ENCODE measurements at places on chromosomes 16 and 17.

- DNase-seq: no peak
Measured at GRCh38 chr16:49708491-49708890, 147.4 kb downstream of the ZNF423 start.

GRCh38 chr17:79048826-79049755 is 25.1 kb downstream of the C1QTNF1 start:
- DNase-seq: no peak

GRCh38 chr16:47578573-47578972 is 117.4 kb downstream of the PHKB start:
- no peak for DNase-seq

DNA sequence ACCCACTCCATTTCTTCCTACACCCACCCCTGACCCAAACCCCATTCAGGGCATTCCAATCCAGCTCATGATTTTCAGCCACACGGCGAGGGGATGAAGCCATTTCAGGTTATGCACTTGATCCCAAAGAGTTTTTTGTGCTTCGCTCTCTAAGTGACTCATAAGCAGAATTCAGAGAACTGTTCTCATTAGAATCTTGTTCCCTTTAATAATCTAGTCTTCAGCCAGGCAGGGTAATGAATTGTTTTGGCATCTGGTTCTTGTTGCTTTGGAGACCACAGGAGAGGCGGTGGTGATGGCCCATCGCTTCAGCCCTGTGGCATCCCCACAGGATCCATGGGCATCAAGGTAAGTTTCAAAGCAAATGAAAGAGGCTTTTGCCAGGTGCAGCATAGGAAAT is 4.8 kb upstream of the KRT31 start:
- DNase-seq: no peak

DNA sequence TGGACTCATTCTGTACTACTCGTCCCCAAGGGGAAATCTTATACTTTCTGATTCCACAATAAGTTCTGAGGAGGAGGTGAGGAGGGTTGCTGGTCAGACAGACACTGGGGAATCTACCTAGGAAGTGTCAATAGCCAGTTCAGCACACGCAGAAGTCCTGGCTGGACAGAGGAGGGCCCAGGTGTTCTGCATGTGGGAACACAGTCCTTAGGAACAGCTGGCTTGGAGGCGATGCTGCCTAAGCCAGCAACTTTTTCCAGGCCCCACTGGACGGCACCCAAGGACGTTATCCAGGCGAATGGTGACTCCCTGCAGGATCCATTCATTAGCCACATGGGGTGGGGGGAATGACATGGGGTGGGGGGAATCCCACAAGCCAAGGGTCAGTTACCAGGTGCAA is 29.9 kb upstream of the WFIKKN2 start:
- DNase-seq: no peak

DNA sequence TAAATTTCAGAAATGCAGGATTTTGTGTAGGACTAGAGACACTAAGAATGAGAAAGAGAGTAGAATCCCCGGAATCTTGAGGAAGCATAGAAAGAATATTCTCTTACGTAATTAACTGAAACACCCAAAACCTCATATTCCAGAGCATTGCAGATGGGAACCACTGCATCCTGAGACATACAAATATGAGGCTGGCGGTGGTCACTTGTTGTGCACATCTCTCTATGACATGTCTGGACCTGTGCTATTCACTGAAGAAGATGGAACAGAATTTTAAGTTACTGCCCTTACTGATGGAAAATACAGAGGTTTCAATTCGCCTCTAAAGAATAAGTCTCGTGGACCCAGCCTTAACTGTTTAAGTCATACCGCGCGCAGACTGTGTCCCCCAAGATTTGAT is 806 bp downstream of the RAD51C start:
- no peak for DNase-seq
